Activated T-helper 17 cell treated with anti-CD3 and anti-CD28 coated beads, Interleukin-2, amount 50 U/mL, for 72 hours (primary cell): ENCODE measurements at places on chromosomes 12 and 14. TPM values are rescaled to one million over a fixed set of nuclear protein-coding genes. Genes with fewer than 3 reads are reported as not detected.

OTOGL gene
- not detected for total RNA-seq

TMEM132D gene
- total RNA-seq = not detected

MYBPC1 gene
- total RNA-seq = not detected

BICD1 gene
- 7.8 TPM for total RNA-seq

TROAP gene
- total RNA-seq = 53.9 TPM

SERPINA5 gene
- not detected for total RNA-seq

GPRC5A gene
- 0.99 TPM for total RNA-seq

RAP1B gene
- 238 TPM for total RNA-seq

IFI27 gene
- total RNA-seq = 2.1 TPM

CD27 gene
- 21.1 TPM for total RNA-seq

MYF5 gene
- total RNA-seq = not detected

PMCH gene
- total RNA-seq = 0.71 TPM

GLT8D2 gene
- total RNA-seq = 0.58 TPM

MSRB3 gene
- total RNA-seq = not detected

MAP3K9 gene
- 10.5 TPM for total RNA-seq

CNOT2 gene
- 71.1 TPM for total RNA-seq

SERPINA12 gene
- total RNA-seq = not detected

FAM222A gene
- total RNA-seq = 0.11 TPM

CCDC177 gene
- not detected for total RNA-seq

REM2 gene
- 1.3 TPM for total RNA-seq

KERA gene
- not detected for total RNA-seq

MSI1 gene
- 0.24 TPM for total RNA-seq

CD163L1 gene
- total RNA-seq = not detected

KLHL28 gene
- total RNA-seq = 13.0 TPM
